ENCODE measurements at places on chromosomes 11 and 22. TPM values are rescaled to one million over a fixed set of nuclear protein-coding genes. Genes with fewer than 3 reads are reported as not detected.

The NOX4 gene
- 4.7 TPM for total RNA-seq

The FLRT1 gene
- 6.7 TPM for total RNA-seq

The TOMT gene
- not detected for total RNA-seq

The ANO9 gene
- 0.22 TPM for total RNA-seq

DNA sequence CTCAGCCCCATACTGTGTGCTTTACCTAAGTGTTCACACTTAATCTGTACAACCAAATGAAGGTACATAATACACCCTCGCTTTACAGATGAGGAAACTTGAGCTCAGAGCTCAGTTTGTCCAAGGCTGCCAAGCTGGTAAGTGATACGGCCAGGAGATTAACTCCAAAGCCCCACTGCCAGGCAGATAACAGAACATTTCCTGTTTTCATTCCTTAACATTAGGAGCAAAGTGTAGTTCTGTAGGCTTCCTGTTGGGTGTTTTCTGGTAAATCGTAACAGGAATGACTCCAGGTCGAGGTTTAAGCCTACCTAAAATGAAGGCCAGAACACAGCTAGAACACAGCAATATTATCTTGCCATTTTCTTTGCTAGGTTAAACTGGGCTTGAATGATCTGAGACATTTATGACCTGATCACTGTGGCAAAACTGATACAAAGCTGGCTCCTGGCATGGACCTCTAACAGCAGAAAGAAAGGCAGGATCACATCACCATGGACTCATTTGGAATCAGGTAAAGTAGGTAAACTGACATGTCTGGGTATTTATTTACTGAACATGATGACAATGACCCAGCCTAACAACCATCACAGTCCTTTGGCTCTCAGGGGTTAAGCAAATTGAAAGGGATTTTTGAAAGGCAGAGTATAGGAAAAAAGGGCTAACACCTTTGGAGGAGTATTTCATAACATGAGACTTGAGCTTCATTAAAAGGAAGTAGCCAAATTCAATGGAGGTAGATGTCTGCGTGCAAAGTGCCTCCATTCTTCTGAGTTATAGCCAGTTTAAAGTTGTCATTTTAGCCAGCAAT is 3.9 kb upstream of the NUP50 start:
- no peaks in the 10 kb centered on the region for H3K27me3 ChIP-seq
- H3K27ac ChIP-seq = no peak overlapping the region
- no peak overlapping the region for H3K4me3 ChIP-seq

- no peak overlapping the region for H3K4me3 ChIP-seq
- H3K4me1 ChIP-seq = peaks cover 14% of the 10 kb centered on the region
- no peak for DNase-seq
- no peaks in the 10 kb centered on the region for H3K36me3 ChIP-seq
These were observed 3.5 kb upstream of the MRPL48 start for GRCh38 chr11:73784080-73784634.

DNA sequence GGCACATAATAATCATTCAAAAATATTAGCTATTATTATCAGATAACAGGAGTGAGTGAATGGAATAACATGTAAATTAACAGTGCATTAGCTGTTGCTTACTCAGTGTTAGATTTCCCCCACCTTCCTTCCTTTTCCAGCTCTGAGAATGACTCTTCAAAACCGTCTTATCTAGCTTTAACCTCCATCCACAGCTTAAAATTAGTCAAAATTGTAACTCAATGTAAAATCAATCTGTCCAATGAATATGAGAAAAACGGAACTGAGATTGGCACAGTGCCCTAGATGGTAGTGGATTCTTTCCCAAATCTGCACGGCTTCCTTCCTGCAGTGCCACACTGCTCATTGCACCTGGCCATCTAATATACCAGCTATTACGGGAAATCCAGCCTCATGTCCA is 156.8 kb upstream of the BDNF start:
- no peaks in the 10 kb centered on the region for H3K36me3 ChIP-seq
- no peak for DNase-seq
- H3K4me1 ChIP-seq = no peaks in the 10 kb centered on the region
- H3K27ac ChIP-seq = no peak overlapping the region

- H3K27me3 ChIP-seq = no peaks in the 10 kb centered on the region
- no peak overlapping the region for H3K27ac ChIP-seq
- H3K36me3 ChIP-seq = no peaks in the 10 kb centered on the region
- H3K4me1 ChIP-seq = no peaks in the 10 kb centered on the region
These were observed 28.9 kb downstream of the ZNF214 start for GRCh38 chr11:6991227-6991626.

DNA sequence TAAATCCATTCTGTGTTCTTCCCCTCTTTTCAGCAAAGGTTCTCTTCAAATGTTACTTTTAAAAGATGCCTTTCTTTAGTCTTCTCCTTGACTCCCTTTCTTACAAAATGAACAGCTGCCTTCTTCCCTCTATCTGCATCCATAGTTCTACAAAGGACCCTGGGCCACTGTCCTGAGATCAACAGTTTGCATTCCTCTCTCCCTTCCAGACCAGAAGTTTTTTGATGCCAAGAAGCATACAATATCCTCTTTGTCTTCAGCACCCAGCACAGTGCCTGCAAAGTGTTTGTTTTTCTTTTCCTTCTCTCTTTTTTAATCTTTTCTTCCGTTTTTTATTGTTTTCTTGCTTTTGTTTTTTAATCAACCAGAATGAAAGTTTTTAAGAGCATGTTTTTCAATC is 183.5 kb upstream of the SNX19 start:
- no peaks in the 10 kb centered on the region for H3K36me3 ChIP-seq
- H3K27ac ChIP-seq = no peak overlapping the region
- DNase-seq = no peak
- no peaks in the 10 kb centered on the region for H3K4me1 ChIP-seq

- no peak overlapping the region for H3K27ac ChIP-seq
- no peak for DNase-seq
- no peak overlapping the region for H3K4me3 ChIP-seq
- H3K36me3 ChIP-seq = no peaks in the 10 kb centered on the region
These were observed 921.7 kb upstream of the RAG2 start for GRCh38 chr11:37519781-37520180.

- DNase-seq = no peak
- H3K4me3 ChIP-seq = no peak overlapping the region
- H3K27ac ChIP-seq = peak overlapping the region; percentile 70
- H3K36me3 ChIP-seq = no peaks in the 10 kb centered on the region
- peaks cover 22% of the 10 kb centered on the region for H3K4me1 ChIP-seq
These were observed 203.9 kb upstream of the BLID start for GRCh38 chr11:122319691-122320620.

GRCh38 chr11:70212227-70212811 is 9.2 kb downstream of the FADD start:
- H3K36me3 ChIP-seq = peaks cover 21% of the 10 kb centered on the region
- no peak overlapping the region for H3K4me3 ChIP-seq
- H3K27me3 ChIP-seq = no peaks in the 10 kb centered on the region
- no peak for DNase-seq
- no peak overlapping the region for H3K27ac ChIP-seq

DNA sequence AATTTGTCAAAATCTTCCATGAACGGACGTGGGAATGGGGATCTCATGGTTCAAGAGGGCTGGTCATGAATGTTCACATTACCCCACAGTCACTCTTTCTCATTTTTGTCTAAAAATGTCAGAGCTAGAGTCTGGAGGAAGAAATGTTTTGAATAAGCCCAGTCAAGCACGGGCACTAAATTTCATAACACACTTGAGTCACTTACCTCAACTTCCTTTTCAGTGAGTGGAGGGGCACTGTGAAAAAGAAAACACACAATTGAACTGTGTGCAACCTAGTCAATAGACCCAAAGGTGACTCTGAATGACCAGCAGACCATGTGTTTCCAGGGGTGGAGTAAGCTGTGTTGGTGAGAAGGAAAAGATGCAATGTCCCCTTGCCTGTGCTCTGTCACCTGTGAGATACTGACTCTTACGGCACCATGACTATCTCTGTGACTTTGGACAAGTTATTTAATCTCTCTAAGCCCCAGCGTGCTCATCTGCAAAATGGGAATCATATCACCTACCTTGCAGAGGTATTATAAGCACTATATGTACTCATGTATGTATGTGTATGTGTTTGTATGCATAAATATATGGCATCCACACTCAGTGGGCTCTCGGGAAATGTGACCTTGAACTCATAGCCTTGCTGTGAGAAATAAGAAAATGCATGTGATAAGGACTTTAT is 38.2 kb upstream of the LYVE1 start:
- peaks cover 4% of the 10 kb centered on the region for H3K4me1 ChIP-seq
- no peak overlapping the region for H3K4me3 ChIP-seq
- DNase-seq = no peak
- no peaks in the 10 kb centered on the region for H3K36me3 ChIP-seq

GRCh38 chr11:66188580-66188979 is 79.9 kb upstream of the RAB1B start:
- no peaks in the 10 kb centered on the region for H3K36me3 ChIP-seq
- no peak overlapping the region for H3K4me3 ChIP-seq
- no peak overlapping the region for H3K27ac ChIP-seq

DNA sequence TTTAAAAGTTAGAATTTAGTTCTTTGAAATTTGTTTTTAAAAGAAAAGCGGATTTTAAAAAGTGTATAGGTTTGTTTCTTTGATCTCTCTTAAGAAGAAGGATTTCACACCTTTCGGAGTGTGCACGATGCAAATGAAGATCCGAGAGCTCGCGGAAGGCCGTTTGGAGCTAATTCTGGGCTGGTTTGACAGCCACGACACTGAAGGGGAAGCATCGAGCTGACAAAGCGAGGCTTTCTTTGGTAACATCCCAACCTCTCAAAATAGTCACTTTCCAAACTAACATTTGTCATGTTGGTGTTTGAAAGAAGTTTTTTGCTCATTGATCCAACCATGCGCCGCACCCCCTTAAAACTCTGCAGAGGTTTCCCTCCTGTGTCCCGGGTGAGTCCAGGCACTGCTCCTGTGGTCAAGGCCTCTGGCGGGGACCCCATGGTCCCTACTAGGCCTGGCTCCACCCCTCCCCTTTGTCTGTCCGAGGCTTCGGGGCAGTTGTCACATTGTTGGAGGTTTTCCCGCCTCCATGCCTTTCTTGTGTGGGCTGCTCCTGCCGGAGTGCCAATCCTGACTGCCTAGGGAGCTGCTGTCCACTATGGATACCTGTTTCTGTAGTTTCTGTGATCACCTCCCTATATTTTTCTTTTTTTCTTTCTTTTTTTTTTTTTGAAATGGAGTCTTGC is 39.7 kb downstream of the MPPED1 start:
- peaks cover 9% of the 10 kb centered on the region for H3K4me1 ChIP-seq
- DNase-seq = no peak
- no peaks in the 10 kb centered on the region for H3K27me3 ChIP-seq
- H3K4me3 ChIP-seq = no peak overlapping the region
